Stimulated activated CD4-positive, alpha-beta T cell treated with anti-CD3 and anti-CD28 coated beads, Interleukin-15, amount 100 ng/mL, for 24 hours (primary cell): ENCODE measurements at places on chromosomes 5 and 9.
A peak's percentile ranks its signal among the peaks of the same experiment; 100 is the strongest.

DNA sequence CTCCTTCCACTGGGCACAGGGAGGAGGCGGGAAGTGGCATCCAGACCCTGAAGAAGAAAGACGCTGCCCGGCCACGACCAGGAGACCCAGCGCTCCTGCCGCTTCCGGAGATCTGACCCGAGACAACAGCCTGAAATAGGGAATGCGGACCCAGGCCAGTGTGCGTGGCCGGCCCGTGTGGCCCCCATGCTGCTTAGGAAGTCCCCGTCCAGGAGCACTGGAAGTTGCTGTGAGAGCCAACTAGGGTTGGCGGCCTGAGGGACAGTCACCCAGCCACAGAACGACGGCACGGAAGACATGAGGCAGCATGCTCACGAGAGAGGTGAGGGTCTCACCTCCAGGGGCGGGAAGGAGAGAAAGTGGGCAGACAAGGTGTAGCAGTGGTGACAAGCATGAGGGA is 17.0 kb downstream of the SH3GLB2 start:
- no peak for DNase-seq

- DNase-seq, result no peak
Observed at GRCh38 chr9:136564379-136564988, 18.6 kb upstream of the NOTCH1 start.

DNA sequence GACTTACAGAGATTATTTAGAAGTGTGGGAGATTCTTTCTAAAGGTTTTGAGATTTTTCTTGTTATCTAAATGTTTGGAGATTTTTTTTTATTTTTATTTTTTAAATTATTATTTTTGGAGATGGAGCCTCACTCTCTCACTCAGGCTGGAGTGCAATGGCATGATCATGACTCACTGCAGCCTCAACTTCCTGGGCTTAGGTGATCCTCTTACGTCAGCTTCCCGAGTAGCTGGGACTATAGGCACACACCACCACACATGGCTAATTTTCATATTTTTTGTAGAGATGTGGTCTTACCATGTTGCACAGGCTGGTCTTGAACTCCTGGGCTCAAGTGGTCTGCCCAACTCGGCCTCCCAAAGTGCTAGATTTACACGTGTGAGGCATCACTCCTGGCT is 694.5 kb downstream of the TLE1 start:
- no peak for DNase-seq

DNA sequence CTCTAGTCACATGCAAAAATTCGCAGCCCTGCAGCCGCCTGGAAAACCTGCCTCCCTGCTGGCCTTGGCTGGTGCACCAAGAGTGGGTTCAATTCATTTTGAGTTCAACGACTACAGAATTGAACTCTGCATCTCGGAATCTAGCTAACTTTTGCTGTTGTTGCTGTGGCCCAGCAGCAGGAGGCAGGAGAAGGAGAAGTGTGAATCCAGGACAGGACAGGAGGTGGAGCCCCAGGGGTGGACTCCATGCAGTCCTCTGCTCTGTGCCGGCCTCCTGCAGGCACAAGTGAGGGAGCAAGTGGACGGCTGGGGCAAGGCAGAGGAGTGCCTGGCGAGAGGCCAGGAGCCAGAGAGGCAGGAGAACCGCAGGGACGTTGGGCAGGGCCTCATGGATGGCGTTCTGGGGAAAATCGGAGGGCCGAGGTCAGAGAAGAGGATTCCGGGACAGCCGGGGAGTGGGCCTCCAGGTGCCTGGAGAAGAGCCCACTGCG is 214.2 kb downstream of the FANCC start:
- DNase-seq, result no peak

- no peak for DNase-seq
Observed at GRCh38 chr5:127311349-127311748, 20.8 kb downstream of the MEGF10 start.

DNA sequence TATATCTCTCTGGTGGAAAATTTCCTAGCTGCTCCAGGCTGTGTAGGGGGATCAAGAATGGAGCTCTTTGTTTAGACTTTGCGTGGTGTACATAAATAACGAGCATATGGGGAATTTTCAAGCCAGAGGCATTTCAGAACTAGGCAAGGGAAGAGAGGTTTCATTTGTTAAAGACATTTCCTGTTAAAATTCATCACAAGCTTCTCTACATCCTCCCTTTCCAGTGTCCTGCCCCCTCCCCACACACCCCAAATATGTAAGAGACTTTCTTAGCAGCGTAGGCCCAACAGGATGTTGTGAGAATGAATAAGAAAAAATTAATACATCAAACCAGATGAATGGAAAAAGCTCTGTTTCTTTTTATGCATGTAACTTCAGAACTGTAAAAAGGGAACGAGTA is 150.3 kb downstream of the GPBP1 start:
- peak; percentile 31 for DNase-seq

DNA sequence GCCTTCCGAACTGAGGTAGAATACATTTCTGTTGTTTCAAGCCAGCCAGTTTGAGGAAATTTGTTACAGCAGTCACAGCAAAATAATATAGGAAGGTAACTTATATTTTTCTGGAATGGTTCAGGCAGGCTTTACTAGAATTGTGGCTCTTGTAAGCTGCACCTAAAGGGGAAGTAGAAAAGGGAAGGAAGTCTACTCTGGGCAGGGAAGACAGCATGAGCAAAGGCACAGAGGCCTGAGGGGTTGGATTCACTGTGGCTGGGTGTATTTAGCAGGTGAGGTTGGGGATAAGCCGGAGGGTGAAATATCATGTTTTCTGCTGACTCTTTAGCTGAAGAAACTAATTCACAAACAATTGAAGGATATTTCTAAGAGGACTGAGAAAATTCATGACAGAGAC is 183.5 kb downstream of the GAS1 start:
- no peak for DNase-seq

- no peak for DNase-seq
Observed at GRCh38 chr9:110842986-110843385, 174.4 kb downstream of the MUSK start.

DNA sequence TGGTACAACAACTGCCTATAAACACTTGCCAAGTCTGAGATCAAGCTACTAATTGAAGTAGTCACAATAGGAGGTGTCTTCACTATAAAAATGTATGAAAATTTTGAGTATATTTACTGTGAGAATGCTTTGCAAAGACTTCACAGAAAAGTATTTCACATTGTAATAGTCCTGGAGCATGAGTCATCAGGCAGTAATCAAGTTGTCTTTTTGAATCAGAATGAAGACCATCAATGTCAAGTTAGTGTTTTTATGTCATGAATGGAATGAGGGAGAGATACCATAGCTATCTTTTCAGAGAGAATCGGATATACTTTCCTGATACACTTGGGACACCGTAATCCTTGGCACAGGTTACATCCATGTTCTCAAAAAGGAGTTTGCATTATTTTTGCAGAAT is 466.9 kb upstream of the ARRDC3 start:
- DNase-seq, result no peak

DNA sequence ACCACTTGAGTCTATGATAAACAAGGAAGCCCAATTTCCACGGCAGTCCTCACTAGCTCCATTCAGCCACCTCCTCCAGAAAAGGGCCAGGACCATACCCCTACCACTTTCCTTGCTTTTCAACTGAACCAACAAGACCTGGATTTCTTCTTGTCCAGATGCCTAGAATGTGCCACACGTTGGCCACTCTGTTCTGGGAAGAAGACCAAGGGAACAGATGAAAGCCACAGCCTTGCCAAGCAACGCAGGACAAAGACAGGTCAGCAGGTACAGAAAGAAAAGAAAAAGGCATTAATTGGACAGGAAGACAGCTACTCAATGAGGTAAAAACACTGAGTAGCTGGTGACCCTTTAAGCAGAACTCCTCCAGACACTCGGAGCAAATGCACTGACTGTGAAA is 2.2 kb downstream of the CCNJL start:
- DNase-seq, result no peak

DNA sequence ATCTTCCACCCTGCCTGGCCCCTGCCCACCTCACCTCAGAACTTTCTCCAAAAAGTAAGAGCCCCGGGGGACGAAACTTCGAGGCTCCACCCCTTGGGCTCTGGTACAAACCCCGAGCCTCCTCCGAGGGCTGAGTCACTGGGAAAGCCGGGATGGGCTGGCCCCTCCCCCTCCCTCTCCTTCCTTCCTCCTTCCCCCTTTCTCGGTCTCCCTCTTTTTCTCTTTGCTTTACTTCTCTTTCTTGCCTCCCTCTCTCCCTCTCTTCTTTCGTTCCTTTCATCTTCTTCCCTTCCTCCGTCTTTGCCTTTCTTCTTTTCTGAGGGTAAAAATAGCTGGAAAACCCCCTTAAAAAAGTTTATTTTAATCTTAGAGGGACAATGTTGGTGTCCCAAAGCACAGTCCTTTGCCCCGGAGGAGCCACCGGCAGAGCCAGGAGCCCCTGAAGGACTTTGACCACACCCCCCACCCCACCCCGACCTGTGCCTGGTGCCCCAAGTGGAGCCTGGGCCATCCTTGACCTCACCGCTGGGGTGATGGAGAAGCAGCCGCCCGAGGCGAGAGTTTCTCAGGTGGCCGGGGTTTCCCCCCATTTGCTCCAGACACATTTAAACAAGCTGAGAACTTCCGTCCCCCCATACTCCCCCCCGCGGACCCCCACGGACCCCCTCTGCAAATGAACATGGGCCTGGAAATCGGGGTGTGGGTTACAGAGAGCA is 5.7 kb upstream of the NOTCH1 start:
- DNase-seq, result no peak

GRCh38 chr5:120103495-120103894 is 360.6 kb upstream of the PRR16 start:
- DNase-seq, result no peak

- DNase-seq, result no peak
Observed at GRCh38 chr5:123681061-123681460, 169.1 kb downstream of the CSNK1G3 start.

- no peak for DNase-seq
Observed at GRCh38 chr5:130034566-130035210, 130.4 kb downstream of the CHSY3 start.

DNA sequence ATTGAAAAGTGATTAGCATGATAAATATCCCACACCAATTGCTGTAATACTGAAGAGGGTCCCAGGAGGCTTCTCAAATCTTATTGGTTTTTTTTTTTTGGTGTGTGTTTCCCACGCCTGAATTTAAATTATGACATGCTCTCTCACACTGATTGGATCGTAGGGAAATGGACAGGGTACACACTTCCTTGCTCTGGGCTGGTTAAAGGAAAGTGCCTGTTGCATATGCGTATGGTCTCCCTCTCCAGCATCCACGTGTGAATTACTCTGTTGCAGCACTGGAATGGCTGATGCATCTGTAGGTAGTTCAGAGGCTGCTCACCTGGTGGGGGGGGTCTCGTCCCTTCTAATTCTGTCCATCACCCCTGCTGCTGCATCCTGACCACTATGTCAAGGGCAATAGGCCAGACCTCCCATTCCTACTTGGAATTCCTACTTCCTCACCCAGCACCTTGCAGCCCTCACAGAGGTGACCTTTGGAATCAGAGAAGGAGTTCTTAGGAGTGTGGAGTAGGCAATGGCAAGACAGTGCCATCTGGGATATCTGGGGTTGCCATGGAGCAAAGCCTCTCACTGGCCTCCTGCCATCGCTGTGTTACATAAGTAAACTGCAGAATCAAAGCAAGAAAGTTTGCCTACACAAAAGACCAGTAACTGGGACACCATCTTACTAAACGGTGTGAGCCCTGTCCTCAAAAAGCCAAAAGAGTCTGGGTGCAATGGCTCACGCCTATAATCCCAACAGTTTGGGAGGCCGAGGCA is 71.4 kb upstream of the FBXW11 start:
- DNase-seq, result no peak

GRCh38 chr9:33014665-33015014 is 10.4 kb upstream of the DNAJA1 start:
- DNase-seq, result no peak

DNA sequence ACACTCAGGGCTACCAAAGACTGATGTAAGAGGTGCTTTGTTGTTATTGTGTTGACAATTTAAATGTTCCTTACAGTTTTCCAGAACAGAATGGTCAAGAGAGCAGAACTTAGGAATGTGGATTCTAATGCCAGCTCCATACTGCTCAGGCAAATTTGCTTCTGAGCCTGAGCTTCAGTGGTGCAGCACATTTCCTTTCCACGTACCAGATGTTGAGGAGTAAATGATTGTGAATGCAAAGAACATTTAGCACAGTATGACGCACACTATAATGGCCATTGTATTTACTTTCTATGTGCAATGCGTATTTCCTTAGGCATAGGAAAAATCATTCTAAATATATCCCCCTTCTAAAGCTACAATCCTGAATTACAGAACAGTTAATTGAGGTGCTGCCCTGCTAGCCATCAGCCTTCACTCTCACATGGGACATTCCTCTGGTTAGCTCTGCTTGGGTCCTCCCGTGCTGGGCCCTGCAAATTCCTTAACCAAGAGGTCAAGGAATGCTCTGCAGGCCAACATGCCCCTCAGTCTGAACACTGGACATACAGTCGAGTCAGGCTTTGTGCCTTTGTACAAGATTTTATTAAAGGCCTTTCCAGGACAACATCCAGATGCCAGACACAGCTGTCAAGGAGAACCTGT is 21.1 kb upstream of the TMEM174 start:
- no peak for DNase-seq

DNA sequence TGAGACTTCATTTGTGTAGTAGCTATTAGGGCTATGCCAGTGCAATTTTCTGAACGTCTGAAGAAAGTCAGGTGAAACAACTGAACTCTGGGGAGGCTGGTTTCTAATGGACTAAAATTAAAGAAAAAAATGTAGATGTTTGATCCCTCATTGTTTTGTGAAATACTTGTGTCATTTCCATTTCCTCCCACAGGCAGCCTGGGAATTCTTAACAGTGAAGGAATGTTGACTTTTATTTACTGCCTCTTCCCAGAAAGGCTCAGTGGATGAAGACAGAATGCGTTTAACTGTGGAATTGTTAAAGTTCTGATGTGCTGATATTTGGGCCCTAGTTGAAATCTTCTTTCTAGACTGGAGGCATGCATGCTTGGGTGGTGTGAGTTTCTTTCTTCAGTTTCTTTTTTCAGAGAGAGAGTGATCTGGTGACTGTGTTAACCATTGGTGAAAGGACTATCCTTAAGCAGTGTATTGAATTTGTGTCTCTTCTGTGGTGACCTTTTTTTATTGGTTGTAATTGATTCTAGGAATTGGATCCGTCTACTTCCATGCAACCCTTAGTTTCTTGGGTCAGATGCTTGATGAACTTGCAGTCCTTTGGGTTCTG is 15.5 kb downstream of the ACER2 start:
- no peak for DNase-seq

DNA sequence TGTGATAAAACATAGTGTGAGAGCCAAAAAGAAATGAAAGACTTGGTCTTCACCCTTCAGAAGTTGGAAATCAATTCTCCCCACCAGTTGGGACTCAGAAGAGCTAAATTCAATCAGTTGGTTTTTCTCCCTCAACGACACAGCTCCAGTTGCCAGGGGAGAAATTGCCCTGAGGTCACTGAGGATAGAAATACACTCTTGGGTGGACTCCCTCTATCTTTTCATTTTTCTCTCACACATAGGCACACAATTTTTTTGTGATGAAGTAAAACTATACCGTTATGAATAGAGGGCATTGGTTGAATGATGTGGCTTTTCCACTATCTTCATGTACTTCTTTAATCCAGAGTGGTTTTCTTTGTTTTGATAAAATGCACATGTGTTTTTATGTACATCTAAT is 80.2 kb downstream of the ZNF366 start:
- no peak for DNase-seq
